Stimulated activated CD4-positive, alpha-beta T cell treated with anti-CD3 and anti-CD28 coated beads, Interleukin-15, amount 100 ng/mL, for 24 hours (primary cell): ENCODE measurements at places on chromosomes 7 and 10.

- no peak for DNase-seq
Observed at GRCh38 chr7:130943336-130943901, 209.4 kb upstream of the KLF14 start.

GRCh38 chr7:116953906-116954838 is 871 bp downstream of the ST7 start:
- peak; percentile 39 for DNase-seq

GRCh38 chr7:8133188-8133848 is 128.6 kb downstream of the ICA1 start:
- DNase-seq, result no peak

GRCh38 chr10:34761453-34761852 is 53.6 kb downstream of the PARD3 start:
- DNase-seq, result no peak

DNA sequence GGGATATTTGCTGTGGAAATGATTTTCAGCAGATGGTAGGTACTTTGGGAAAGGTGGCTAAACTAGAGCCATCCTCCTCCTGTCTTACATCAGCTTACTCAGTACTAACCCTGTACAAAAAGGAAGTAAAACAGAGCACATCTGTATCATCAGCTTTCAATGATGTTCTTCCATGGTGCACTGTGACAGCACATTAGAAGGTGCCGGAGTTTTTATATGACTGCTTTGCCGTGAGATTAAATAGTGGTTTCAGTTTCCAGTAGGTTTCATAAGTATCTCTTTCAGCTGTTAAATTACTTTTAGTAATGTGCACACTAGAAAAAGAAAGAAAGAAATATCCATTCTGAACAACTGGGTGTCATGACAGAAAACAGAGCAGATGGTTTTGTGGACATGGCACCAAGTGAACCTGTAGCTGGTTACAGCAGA is 86.5 kb downstream of the ARID5B start:
- peak; percentile 38 for DNase-seq
